T-helper 2 cell treated with Interferon-gamma antibody and Interleukin-4, amounts not matched to agents 5 μg/mL and 100 μg/mL, for 36 hours (primary cell): ENCODE measurements at places on chromosomes 5 and 9.
A peak's percentile ranks its signal among the peaks of the same experiment; 100 is the strongest.

GRCh38 chr9:113556877-113557593 lies 93.5 kb downstream of the RGS3 start:
- DNase-seq: no peak

- no peak for DNase-seq
Measured at GRCh38 chr9:81564632-81565031, 124.7 kb downstream of the TLE1 start.

- no peak for DNase-seq
Measured at GRCh38 chr5:1827886-1828397, 26.7 kb downstream of the NDUFS6 start.

DNA sequence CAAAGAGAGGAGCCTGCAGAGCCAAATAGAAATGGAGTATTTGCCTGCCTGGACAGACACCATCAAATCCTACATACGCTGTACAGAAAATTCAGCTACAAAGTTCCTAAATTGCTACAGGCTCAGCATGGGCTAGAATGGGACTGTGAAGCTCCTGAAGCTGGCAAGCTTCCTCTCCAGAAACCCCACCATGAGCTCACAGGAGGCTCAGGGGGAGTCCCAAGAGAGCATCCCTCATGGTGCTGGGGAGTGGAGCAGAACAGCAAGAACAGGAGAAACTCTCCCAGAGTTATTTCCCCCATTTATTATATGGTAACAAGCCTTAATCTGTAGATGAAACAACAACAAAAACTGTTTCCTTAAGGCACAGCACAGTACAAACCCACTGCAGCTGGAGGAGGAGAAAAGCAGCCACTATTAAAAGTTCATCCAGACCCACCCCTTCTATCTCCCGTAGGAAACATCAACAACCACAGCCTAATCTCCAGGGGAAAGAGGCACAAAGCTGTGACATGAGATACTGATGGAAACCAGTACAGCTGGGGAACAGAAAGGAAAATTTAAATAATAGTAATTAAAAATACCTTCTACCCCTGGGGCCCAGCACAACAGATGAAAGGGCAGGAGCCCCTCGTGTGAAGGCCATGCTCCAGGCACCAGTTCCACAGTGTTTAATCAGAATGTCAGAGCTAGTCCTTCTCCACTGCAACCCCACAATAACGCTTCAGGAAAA lies 548.5 kb downstream of the MTRR start:
- no peak for DNase-seq

DNA sequence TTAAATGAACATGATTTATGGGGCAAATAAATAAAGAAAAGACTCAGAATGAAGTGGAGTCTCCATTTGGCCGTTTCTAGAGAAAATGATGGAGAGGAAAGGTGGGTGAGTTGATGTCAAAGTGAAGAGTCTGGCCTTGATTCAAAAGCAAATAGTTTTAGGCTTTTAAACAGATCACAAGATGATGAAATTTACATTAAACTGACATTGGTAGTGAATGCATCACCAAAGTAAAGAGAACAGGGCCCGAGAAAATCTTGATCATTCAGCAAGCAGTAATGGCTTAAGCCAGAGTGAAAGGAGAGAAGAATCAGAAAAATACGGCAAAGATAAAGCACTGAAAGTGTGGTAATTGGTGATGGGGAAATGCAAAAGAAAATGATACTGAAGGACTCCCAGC lies 460.0 kb upstream of the SGCD start:
- no peak for DNase-seq

GRCh38 chr9:130852801-130853200 lies 17.7 kb downstream of the ABL1 start:
- no peak for DNase-seq

DNA sequence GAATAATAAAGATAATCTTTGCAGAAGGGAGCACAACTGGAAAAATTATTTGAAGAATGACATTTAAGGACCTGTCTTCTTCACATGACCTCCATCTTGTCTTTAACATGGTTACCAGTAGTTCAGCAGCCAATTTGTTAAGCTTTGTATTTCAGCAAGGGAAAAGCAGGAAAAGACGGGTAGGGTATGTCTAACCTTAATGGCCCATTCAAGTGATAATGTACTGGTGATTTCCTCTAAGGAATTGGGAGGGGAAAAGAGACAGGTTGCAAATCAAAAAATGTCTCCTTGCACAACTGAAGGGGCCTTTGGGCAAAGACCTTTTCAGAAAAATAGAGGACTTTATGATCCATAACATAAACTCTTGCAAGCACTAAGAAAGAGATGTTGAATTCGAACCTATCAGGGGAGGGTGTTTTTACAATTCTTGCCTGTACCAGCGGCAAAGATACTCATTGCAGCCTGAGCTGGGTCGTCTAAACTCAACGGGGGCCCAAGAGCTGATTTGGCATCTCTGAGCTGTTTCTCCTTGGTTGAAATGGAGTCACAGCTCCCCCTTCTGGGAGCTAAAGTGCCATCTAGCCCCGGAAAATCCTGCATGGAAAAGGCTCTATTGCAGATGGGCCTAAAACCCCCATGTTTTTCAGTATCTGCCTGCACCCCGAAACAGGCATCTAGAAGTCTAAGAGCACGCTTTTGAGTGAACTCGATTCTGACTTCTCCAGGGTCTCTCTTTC lies 3.8 kb downstream of the BRINP1 start:
- DNase-seq: no peak

- no peak for DNase-seq
Measured at GRCh38 chr5:42919600-42919999, 107.9 kb upstream of the SELENOP start.

GRCh38 chr5:66615136-66615535 lies 18.9 kb downstream of the MAST4 start:
- no peak for DNase-seq

GRCh38 chr5:72013766-72014624 lies 93.3 kb upstream of the MAP1B start:
- no peak for DNase-seq

- DNase-seq: no peak
Measured at GRCh38 chr9:130781569-130781968, 53.5 kb upstream of the ABL1 start.

GRCh38 chr5:124302533-124302932 lies 443.9 kb downstream of the ZNF608 start:
- no peak for DNase-seq

DNA sequence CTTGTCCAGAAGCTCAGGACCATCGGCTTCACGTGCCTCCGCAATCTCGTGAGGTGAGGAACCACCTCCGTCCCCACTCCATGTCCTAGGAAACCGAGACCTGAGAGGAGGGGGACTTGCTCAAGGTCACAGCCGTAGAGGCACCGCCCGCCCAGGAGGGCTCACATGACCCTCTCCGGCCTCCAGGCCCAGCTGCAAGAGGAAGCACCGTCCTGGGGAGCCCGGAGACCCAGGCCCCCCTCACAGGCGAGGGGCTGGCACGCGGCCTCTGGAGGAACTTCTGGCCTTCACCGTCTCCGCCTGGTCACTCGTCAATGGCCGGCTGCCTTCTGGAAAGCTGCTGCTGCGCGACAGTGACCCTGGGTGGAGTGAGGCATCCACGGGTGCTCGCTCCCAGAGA lies 24.2 kb downstream of the FAM78A start:
- DNase-seq: no peak

GRCh38 chr9:116027511-116027910 lies 126.1 kb upstream of the PAPPA start:
- DNase-seq: no peak

DNA sequence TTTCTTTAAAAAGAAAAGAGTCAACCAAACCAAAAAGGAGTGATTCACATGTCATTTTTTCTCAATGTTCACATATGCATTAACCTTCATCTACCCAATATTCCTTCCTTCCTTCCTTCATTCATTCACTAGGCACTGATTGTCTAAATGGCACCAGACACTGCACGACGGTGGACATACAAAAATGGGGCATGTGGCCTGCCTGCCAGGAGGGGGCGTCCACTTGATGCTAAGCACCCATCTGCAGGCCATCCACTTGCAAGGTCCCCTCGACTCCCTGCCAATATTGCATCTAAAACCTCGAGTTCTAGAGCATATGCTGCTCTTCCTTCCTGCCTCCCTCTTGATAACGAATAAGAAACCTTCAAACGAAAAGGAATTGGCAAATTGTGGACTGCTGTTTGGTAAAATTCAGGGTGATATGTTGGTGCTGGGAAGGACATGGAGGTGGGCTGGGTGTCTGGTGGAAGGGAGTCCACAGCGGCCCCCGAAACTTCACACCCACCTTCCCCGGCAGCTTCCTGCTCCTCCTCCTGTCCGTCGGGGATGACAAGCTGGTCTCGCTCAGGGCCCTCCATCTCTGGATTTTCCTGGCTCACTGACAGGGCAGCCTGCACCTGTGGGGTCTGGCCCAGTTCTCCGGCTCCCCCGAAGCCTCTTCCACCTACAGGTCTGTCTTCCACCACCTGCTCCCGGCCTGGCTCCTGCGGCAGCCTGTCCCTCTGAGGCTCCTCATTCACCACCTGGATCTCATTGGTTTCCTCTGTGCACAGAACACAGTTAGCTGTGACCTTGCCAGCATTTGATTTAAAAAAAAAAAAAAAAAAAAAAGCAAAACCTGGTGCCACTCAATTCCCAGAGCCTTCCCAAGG lies 64.3 kb downstream of the GOLM1 start:
- no peak for DNase-seq

- DNase-seq: no peak
Measured at GRCh38 chr9:37198039-37198729, 77.8 kb downstream of the ZCCHC7 start.

DNA sequence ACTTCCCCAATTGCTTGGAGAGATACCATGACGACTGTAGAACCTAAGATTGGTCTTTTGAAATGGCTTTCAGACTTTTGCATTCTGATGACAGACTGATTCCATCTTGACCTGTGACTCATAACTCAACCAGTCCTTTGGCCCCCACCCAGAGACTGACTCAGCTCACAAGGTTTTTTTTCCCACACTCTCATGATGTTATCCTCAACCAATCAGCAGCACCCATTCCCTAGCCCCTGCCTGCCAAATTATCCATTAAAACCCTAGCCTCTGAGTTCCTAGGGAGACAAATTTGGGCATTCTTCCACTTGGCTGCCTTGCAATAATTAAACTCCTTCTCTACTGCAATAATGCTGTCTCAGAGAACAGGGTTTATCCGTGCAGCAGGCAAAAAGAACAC lies 1263.3 kb upstream of the CDH9 start:
- no peak for DNase-seq

- no peak for DNase-seq
Measured at GRCh38 chr9:88733651-88734421, 198.9 kb downstream of the NXNL2 start.

- DNase-seq: no peak
Measured at GRCh38 chr5:132417010-132417439, 47.5 kb downstream of the SLC22A5 start.

DNA sequence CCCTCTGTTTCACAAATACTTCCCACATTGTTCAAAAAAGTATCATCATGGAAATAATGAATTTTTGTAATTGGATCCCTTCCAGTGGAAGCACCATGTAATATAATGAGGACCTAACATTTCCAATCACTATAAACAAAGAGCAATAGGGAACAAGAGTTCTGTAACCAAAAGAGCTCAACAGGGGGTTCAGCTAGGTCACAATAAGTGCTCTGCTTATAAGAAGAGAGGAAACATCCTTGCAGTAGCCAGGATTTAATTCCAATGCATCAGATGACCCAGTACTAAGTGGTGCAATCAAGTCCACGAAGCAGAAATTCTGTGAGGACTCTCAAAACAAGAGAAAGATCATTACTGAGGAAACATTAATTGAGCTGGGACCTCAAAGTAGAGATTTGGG lies 5.9 kb downstream of the SERINC5 start:
- DNase-seq: no peak

DNA sequence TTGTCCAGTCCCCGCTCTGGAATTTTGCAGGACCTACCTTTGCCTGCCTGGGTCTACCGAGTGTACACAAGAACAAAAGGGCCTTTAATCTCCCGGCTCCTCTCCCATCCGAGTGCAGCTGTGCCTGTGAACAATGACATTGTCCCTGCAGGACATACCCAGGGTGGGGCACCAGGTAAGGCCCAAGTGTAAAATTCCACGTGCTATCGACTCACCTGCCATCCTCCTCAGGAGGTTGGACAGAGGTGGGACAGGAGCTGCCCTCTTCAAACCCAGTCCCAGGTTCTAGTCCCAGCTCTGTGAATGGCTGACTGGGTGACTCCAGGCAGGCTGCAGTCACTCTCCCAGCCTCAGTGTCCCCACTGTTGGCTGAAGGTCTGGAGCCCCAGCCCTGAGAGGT lies 159.6 kb upstream of the ALDH1B1 start:
- DNase-seq: no peak

DNA sequence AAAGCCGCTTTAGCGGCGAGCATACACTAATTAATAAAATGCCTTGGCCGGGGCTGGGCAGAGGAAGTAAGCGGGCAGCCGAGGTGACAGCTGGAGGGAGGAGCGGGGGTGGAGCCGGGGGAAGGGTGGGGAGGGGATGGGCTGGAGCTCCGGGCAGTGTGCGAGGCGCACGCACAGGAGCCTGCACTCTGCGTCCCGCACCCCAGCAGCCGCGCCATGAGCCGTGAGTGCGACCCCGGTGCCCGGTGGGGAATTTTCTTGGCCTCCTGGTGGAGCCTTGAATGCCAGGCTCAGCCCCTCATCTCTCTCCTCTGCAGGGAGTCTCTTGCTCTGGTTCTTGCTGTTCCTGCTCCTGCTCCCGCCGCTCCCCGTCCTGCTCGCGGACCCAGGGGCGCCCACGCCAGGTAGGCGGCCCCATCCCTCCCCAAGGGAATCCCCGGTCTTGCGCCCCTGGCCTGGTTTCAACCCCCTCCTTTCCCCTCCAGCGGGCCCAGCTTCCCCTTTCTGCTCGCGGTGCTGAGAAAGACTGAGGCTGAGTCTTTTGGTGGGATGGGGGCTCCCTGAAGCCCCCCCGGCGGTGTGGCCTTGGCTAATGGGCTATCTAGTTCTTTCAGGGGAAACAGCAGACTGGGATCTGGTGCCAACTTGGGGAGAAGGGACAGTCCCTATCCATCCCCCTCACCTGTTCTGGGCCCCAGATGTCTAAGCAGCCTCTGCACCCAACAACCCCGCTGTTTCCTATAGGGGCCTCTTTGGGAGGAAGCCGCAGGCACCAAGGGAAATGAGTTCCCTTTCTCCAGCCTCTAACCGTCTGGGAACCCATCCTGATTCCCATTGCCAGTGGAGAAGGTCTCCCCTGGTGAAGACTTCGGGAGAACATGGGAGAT lies at the start of gene PTGS1:
PTGS1 (plus strand) TSS at position 156 of the 887 bp plus-strand sequence; CDS start at position 217, 61 bp downstream.
- peak; percentile 6 for DNase-seq
